ENCODE measurements at places on chromosomes 12 and 14.

GRCh38 chr14:52733824-52734223 is 3.9 kb downstream of the STYX start:
- DNase-seq: no peak

DNA sequence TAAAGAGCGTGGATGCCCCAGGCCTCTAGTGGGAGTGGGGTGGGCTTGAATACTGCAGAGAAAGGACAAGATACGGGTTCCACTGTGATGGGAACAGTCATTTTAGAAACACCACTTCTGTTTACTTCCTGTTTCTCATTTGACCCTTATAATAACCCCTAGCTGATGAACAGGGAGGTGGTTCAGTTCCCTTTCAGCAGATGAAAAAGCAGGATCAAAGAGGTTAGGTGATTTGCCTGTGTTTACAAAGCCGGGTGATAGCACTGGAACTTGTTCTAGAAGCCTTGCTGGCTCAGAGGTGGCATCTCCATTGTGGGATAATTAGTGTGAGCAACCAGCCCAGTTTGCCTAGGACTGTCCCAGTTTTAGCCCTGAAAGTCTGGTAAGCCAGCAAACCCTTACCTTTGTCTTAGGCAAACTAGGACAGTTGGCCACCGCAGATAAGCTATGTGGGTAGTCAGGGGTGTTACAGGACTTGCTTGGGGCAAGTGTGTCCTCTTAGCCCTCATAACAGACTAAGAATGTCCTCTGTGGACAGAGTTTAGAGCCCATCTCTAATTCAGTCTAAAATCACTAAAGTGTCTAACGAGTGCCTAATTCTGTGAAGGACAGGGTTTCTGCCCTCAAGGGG is 7.5 kb upstream of the LRP1-AS start:
- DNase-seq: no peak

DNA sequence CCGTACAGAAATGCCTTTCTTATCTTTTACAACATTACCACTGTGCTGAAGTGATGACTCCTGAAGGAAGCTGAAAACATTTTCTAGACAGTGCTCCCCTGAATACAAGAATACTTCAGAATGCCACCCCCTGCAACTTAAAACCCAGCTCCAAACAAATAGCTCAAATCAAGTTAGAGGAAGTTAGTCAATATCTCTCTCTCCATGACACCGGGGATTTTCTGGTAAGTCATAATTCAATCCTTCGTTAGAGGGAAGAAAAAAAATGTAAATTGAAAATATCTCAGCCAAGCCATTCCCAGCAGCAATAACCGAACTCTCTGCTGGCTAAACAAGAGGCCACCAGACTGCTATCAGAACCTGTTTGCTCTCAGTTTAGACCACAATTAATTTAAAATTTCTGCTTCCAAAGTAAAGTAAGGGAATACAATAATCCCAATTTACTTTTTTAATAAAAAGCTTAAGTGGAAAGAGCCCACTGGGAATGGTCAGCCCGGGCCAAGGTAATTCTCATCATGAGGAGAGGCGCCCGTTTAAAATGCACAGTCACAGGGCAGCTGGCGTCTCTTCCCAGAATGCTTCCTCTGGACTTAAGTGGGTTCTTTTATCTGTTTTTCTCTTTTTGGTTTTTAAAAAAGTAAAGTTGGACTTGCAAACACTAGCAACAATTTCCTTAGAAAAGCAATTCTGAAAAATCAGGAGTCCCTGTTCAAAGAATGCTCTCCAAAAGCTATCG is 710.1 kb upstream of the STXBP6 start:
- DNase-seq: no peak

DNA sequence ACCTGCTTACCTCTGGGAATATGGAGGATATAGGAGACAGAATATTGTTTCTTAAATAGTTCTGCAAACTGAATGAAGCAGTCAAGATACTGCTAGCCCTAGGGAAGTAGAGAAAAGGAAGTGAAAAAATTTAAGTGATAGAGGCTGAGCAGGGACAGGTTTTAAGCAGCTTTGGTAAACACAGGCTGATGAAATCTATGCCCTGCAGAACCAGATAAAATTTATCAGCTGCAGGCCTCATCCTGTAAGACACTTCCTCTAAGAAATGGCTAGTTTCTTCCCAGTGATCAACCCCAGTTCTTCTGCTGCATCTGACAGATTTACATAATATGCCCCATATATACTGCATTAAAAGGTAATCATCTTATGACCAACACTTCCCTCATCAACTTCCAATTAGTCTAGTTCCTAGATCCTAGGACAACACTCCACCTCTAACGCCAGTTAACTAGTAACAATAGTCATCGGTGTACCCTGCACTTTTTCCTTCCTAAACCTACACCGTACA is 1.3 kb upstream of the ESYT1 start:
- no peak for DNase-seq

- DNase-seq: no peak
Measured at GRCh38 chr12:51320311-51320694, 3.7 kb downstream of the BIN2 start.

- no peak for DNase-seq
Measured at GRCh38 chr12:21913823-21914222, 27.4 kb downstream of the ABCC9 start.

DNA sequence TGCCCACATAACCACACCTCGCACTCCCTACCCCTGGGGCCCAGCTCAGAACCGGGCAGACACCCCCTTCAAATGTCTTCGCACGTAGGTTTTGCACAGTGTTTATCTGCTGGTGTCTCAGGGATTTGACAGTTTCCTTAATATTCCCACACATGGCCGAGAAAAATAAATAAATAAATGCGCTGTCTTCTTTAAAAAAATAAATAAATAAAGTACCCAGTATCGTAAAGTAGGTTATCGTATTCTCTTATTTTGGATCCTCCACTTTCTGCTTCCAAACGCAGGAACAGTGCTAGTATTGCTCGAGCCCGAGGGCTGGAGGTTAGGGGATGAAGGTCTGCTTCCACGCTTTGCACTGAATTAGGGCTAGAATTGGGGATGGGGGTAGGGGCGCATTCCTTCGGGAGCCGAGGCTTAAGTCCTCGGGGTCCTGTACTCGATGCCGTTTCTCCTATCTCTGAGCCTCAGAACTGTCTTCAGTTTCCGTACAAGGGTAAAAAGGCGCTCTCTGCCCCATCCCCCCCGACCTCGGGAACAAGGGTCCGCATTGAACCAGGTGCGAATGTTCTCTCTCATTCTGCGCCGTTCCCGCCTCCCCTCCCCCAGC is 710 bp upstream of the FOS start:
- no peak for DNase-seq

GRCh38 chr12:18754124-18754707 is 16.3 kb downstream of the CAPZA3 start:
- no peak for DNase-seq

DNA sequence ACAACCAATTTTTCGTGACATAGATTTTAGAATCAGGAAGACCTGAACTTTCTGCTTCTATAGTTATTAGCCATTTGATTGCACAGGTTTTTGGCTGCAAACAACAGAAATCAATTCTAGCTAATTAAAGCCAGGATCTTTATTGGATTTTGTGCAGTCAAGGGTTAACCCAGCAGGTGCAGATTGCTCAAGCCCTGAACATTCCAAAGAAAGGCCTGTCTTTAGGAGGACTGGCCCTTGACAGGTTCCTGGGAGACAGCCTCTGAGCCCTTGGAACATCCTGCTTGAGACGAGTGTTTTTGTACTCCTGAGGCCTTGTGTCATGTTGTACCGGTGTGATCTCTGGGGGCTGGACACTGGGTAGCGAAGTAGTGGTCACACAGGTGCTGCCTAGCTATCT is 174.6 kb downstream of the PTCSC3 start:
- no peak for DNase-seq

GRCh38 chr12:108576660-108577234 is 14.4 kb downstream of the ISCU start:
- no peak for DNase-seq

DNA sequence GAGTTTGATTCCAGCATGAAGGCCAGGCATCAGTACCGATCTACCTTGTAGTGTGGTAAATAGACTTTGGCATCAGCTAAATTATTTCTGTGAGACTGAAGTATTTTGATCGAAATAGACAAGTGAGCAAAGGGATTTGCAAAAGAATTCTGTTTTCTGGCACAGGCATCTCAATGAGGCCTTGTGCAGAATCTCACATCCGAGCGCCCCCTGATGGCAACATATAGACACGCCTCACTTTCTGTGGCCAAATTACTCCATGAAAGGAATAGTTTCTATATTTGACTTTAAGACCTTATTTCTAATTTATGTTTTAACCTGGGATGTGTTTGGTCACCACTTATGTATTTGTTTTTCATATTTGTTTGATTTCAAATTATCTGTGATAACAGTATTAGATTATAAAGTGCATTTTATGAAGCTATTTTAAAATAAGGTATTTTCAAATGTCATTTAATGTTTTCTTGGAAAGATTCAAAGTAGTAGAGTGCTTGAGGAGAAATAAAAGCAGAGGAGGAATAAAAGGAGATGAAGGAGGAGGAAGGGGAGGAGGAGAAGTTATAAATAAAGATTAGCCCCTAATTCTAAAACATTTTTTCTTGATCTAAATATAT is 731.9 kb downstream of the NRXN3 start:
- DNase-seq: no peak

- no peak for DNase-seq
Measured at GRCh38 chr14:75518625-75519024, 3.6 kb upstream of the BATF start.

GRCh38 chr12:129651951-129652350 is 251.9 kb downstream of the TMEM132D start:
- no peak for DNase-seq

Data from stimulated activated CD4-positive, alpha-beta T cell treated with anti-CD3 and anti-CD28 coated beads, Interleukin-2, amount 100 ng/mL, for 48 hours (primary cell).